ENCODE measurements at places on chromosomes 16 and 17. TPM values are rescaled to one million over a fixed set of nuclear protein-coding genes. Genes with fewer than 3 reads are reported as not detected.

DNA sequence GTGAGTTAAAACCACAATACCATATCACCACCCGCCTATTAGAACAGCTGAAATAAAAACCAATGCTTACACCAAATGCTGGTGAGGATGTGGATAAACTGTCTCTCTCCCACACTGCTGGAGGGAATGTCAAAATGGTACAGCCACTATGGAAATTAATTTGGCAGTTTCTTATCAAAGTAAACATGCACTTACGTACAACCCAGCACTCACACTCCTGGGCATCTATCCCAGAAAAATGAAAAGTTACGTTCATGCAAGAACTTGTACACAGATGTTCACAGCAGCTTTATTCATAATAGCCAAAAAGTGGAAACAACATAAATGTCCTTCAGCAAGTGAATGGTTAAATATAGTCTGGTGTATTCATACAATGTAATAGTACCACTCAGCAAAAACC, 173.2 kb upstream of the MYOCD start:
- H3K27ac ChIP-seq, result no peak overlapping the region
- DNase-seq, result peak; percentile 96
- no peaks in the 10 kb centered on the region for H3K4me1 ChIP-seq

- H3K4me1 ChIP-seq, result peaks cover 15% of the 10 kb centered on the region
- no peak overlapping the region for H3K27ac ChIP-seq
- no peaks in the 10 kb centered on the region for H3K27me3 ChIP-seq
- peak; percentile 10 for DNase-seq
Observed at GRCh38 chr17:44536090-44536953, 21.0 kb upstream of the FZD2 start.

DNA sequence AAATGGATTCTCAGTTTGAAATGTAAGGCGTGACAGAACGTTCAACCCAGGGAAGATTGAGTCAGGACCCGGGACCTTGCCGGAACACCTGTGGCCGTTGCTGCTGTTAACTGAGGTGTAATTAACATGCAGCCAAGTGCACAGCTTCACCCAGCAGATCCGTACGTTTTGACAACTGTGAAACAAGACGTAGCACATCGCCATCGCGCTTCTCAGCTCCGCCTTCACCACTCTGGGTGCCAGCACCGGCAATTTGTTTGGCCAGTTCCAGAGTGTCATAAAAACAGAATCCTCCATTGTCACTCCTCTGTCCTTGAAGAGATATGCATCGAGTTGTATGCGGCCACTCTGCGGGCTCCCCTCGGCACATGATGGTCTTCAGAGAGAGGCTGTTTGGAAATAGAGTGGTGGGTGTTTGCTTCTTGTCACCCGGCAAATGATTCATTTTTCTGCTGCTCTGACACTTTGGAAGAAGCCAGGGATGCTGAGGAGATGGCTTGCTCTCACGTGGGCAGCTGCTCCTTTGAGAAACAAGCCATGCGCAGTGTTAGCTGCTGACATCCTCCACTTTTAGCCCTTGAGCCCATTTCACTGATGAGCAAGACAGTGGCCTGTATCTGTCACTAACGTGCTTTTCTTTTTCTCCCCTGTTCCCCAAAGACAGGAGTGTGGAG, 22.6 kb downstream of the NAA60 start:
- H3K27ac ChIP-seq, result no peak overlapping the region
- no peak overlapping the region for H3K4me3 ChIP-seq
- H3K36me3 ChIP-seq, result peaks cover 3% of the 10 kb centered on the region
- no peaks in the 10 kb centered on the region for H3K27me3 ChIP-seq
- no peaks in the 10 kb centered on the region for H3K4me1 ChIP-seq

DNA sequence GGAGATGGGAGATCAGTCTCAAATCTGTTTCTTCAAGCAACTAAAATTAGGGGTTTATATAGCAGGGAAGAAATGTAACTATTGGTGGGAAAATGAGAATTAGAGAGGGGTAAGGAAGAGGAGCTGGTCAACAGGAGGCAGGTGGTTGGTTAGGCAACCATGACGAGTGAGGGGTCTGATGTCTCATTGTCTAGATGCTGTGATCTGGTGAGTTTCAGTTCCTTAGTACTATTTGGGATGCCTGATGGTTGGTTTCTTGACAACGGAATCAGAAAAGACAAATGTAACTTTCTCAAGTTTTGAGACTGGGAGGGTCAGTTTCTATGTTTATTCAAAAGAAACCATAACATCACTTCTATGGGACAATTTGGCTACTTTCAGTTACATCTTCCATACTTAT, 415.3 kb upstream of the C16orf82 start:
- no peaks in the 10 kb centered on the region for H3K36me3 ChIP-seq
- no peak overlapping the region for H3K4me3 ChIP-seq
- DNase-seq, result no peak

DNA sequence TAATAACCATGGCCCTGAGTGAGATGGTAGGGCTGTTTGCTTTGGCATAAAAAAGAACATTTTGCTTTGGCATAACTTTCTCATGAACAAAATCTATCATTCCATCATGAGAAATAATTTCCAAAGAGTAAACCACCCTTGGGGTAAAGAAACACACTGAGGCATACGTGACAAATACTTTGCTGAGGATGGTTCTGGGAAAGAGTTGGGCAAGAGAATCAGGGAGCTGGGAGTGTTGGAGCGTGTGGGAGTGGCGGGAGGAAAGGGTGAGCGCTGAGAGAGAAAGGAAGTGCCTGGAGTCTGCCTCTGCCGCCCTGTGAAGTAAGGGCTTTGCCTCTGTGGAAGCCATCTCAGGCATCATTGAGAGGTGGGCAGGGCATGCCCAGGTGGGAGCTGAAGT, 60.2 kb upstream of the ARHGAP44 start:
- no peak overlapping the region for H3K4me3 ChIP-seq
- no peak overlapping the region for H3K27ac ChIP-seq
- no peaks in the 10 kb centered on the region for H3K36me3 ChIP-seq
- peaks cover 11% of the 10 kb centered on the region for H3K4me1 ChIP-seq
- H3K27me3 ChIP-seq, result no peaks in the 10 kb centered on the region

- H3K36me3 ChIP-seq, result no peaks in the 10 kb centered on the region
- H3K27me3 ChIP-seq, result peaks cover 60% of the 10 kb centered on the region
- no peaks in the 10 kb centered on the region for H3K4me1 ChIP-seq
- no peak overlapping the region for H3K27ac ChIP-seq
- DNase-seq, result no peak
Observed at GRCh38 chr17:46815474-46816353, 2.8 kb downstream of the WNT3 start.

The CDRT15L2 gene
- not detected for polyA plus RNA-seq

DNA sequence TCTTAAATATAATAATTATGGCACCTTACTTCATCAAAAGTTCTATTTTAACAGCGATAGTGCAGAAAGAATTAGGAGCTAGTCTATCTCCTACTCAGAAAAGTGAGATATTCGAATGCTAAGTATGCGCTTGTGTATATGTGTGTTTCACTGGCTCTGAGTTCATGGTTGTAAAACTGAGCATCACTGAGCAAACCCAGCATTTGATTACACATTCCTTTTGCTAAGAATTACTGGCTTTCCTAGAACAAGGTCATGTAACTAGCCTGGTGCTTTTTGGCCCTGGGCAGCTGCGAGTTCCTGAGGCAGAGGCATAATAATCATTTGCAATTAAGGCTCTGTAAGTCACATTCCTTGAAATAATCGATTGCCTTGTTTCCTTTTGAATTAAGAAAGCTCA, 157.2 kb downstream of the SNX29 start:
- H3K36me3 ChIP-seq, result no peaks in the 10 kb centered on the region
- no peak for DNase-seq
- H3K4me1 ChIP-seq, result no peaks in the 10 kb centered on the region

GRCh38 chr17:33387406-33387805, 94.3 kb upstream of the ASIC2 start:
- H3K4me3 ChIP-seq, result no peak overlapping the region
- no peak overlapping the region for H3K27ac ChIP-seq
- no peaks in the 10 kb centered on the region for H3K4me1 ChIP-seq
- DNase-seq, result no peak
- H3K27me3 ChIP-seq, result no peaks in the 10 kb centered on the region

- peaks cover 15% of the 10 kb centered on the region for H3K27me3 ChIP-seq
- H3K4me3 ChIP-seq, result no peak overlapping the region
- H3K36me3 ChIP-seq, result no peaks in the 10 kb centered on the region
- no peak for DNase-seq
Observed at GRCh38 chr17:58153046-58153445, 4.9 kb downstream of the OR4D1 start.

DNA sequence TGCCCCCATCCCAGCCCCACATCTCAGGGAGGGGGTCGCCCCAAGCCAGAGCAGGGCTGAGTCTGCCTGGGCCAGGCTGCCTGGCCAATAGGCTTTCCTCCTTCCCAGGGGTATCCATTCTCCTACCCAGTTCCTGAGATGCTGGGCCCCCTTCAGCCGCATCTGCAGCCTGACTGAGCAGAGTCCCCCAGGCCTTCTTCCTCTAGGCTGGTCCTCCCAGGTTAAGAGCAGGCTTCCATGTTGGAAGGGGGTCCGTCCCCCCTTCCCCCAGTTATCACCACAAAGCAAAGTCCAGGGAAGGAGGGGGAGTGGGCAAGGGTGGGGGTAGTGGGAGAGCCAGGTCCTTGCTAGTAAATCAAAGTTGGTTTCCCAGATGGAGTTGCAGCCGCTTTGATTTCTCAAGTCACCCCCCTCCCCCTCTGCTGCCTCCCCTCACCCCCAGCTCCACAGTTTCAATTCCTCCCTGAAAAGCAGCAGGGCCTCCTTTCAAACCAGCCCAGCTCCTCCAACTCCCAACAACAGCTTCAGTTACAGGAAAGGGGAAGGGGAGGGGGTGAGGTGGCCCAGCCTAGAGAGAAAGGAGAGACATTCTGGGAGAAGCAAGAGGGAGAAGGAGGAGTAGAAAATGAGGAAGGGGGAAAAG, 9.5 kb upstream of the FZD2 start:
- H3K27ac ChIP-seq, result peak overlapping the region; percentile 75
- H3K27me3 ChIP-seq, result no peaks in the 10 kb centered on the region
- H3K4me1 ChIP-seq, result peaks cover 31% of the 10 kb centered on the region
- H3K36me3 ChIP-seq, result no peaks in the 10 kb centered on the region
- H3K4me3 ChIP-seq, result no peak overlapping the region
- DNase-seq, result peak; percentile 43
